ENCODE measurements at places on chromosomes 2 and 18.

GRCh38 chr18:60358516-60358915 is 14.1 kb downstream of the MC4R start:
- no peak for DNase-seq

- DNase-seq, result no peak
Measured at GRCh38 chr2:11708106-11708505, 38.1 kb upstream of the NTSR2 start.

GRCh38 chr2:19255481-19255880 is 102.9 kb downstream of the OSR1 start:
- DNase-seq, result no peak

DNA sequence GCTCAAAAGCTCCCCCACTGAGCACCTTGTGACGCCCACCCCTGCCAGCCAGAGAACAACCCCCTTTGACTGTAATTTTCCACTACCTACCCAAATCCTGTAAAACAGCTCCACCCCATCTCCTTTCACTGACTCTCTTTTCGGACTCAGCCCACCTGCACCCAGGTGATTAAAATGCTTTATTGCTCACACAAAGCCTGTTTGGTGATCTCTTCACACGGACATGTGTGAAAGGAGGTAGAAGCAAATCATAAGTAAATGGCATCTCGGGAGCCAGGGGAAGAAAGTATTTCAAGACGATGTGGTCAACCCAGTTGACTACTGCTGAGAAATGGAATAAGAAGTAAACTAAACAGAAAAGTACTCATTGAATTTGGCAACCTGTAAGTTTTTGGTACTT is 11.2 kb upstream of the NCKAP1 start:
- DNase-seq, result no peak

- DNase-seq, result no peak
Measured at GRCh38 chr2:46382331-46383112, 85.3 kb downstream of the EPAS1 start.

DNA sequence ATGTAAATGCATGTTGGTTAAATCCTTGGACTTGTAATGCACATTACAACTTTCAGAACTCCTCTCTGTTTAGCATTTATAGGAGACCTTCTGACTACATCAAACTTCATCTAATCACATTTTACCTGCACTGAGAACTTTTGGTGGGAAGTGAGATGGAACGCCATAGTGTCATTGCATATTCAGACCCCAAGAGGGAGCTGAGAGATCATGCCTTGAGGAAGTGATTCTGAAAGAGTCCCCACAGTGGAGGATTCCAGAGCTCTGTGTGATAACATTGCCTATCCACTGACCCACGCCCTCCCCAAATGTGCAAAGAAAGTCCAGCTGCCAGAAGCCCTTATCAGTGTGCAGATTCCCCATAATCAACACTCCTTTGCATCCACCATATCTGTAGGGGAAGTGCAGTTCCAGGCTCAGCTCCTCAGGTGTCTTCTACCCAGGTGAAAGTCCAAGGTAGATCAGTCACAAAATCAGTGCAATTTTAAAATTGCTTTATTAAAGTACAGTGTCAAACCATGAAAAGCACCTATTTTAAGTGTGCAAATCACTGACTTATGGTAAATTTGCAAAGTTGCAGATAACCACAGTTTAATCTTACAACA is 212.4 kb downstream of the RPIA start:
- no peak for DNase-seq

- no peak for DNase-seq
Measured at GRCh38 chr18:9911226-9911625, 2.6 kb upstream of the VAPA start.

GRCh38 chr2:65595630-65596029 is 163.2 kb upstream of the SPRED2 start:
- DNase-seq, result no peak

DNA sequence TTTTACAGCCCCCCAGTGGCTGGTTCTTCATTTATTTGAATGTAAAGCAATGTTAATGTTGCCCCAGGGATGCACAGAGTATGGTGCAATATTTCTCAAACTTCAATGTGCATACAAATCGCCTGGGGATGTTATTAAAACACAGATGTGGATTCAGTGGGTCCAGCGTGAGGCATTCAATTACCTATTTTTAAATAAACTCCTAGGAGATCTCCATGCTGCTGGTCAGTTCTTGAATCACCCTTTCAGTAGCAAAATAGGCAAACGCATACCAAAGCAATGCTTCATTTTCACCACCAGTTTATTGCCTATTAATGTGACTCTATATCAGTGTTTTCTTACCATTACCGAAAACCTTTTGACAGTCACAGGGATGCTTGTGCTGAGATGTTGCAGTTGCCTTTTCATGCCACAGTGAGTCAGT is 530.7 kb downstream of the CBLN2 start:
- no peak for DNase-seq

All from iPS DF 19.7 (cell line).